ENCODE measurements at places on chromosomes 2 and 18.

GRCh38 chr2:24385366-24385765 lies 25.0 kb upstream of the ITSN2 start:
- DNase-seq, result no peak

DNA sequence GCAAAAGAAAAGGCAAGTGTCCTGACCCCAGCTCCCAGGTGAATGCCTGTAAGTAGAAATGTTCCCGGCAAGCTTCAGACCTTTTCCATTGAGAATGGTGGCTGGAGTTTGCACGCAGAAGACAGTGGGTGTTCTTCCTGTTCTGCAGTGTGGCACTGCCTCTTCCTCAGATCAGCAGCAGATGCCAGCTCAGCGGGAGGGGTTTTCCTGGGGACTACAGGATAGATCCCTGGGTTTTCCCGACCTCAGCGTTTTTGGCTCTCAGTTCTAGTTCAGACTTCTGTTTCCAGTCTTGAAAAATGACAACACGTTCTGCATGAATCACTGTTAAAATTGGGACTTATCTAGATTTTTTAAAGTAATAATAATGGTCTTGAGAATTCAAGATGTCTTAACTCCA lies 39.2 kb downstream of the GRHL1 start:
- DNase-seq, result no peak

GRCh38 chr2:179805001-179805400 lies 56.4 kb downstream of the ZNF385B start:
- DNase-seq, result no peak

DNA sequence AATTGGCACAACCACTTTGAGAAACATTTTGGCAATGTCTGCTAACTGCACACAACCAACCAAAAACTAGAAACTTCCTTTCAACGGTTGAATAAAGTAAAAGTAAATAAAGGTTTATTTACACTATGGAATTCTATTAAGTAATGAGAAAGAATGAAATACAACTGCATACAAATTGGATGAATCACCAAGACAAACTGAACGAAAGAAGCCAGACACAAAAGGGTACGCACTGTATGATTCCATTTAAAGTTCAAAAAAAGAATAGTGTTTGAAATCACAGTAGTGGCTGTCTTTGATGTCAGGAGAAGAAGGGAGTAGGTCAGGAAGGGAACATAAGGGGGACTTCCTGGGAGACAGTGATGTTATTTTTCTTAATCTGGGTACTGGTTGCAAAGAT lies 46.5 kb upstream of the SULT1C3 start:
- DNase-seq, result no peak

GRCh38 chr18:7678801-7679200 lies 111.7 kb downstream of the PTPRM start:
- no peak for DNase-seq

DNA sequence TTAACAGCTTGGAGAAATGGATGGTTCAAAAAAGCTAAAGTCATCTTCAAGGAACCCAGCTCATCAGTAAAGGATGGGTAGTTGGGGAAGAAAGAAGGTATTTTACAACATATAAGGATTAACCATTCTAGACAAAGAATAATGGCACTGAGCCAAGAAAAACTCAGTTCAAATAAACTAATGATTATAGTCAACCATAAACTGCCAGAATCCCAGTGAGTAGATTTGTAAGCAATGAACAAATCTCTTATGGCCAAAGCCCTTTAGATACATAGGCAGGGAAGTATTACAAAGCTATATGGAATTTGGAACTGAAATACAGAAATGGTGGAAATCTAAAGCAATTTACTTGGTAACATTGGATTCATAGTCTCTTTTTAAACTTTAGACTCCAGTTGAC lies 92.4 kb upstream of the ZFP36L2 start:
- no peak for DNase-seq

DNA sequence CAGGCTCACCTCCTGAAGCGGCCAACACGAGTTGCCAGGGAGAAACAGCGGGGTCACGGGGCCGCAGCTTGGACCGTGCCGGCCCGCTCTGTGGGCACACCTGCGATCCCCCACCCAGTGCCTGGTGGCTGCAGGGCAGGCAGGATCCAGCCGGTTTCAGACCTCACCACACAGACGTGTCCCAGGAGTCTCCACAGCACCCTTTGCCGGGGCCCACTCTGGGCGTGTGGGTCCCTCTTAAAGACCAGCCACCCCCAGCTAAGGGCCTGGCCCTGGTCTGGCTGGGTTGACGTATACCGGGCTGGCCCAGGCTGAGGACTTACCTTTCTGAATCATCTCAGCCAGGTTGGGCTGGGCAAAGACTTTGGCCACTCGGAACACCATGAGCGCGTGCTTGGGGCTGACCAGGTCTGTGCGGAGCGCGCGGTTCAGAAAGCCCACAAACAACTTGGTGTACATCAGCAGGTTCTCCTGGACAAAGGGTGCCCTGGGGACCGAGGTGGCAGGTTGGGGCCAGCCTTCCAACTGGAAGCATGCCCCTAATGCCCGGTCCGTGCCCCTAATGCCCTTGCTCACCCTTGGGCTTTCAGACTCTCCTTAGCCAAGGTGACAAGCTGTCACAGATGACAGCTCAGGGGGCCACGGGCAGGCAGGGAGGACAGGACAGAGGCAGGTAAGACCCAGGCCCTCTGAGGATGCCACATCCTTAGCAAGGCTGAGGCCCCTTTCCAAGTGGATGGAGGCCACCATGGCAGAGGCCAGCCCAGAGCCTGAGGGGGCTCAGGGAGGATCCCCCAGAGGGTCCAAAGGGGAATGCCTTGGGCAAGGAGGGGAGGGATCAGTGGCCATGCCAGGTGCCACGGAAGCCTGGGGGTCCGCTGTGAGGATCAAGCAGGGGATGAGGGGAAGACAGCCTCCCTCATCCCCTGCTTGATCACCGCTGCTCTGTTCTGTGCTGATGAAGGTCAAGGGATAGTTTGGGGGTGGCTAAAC lies 10.2 kb upstream of the CCDC74B start:
- no peak for DNase-seq

DNA sequence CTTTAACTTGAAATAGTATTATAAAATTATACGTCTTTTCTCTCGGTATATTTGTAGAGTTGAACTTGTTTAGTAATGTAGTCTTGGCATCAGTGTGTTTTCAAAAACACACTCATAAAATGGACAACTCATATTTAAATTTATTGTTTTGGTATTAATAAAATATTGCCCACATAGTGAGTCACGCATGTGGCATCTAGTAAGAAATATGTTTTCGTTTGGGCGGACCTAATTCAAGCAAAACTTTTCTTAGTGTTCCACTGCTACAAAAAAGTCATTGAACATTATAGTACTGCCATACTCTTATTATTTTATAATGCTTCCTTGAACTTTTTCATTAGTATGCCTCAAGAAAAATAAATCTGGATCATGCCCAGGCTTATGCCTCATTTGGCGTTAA lies 31.1 kb upstream of the FAM237A start:
- no peak for DNase-seq

GRCh38 chr2:223247136-223247535 lies 195.1 kb downstream of the KCNE4 start:
- no peak for DNase-seq

- no peak for DNase-seq
Measured at GRCh38 chr2:166499281-166499680, 5.2 kb upstream of the SCN7A start.

DNA sequence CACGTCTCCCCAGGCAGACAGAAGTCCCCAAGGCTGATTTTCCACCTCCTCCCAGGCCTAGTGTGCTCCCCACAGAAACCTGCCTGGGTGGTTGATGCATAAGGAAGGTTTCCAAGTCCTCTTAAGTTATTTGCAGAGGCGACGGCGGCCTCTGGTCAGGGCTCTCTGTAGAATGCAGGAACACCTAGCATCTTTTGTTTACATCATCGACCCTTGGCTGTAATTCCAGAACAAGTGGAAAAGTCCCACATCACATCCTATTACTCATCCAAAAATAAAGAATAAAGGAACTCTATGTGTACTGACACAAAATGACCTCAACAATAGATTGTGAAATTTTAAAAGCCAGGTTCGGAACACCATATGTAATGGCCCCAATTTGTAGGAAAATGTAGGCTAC lies 211.1 kb downstream of the ALPK2 start:
- DNase-seq, result no peak

DNA sequence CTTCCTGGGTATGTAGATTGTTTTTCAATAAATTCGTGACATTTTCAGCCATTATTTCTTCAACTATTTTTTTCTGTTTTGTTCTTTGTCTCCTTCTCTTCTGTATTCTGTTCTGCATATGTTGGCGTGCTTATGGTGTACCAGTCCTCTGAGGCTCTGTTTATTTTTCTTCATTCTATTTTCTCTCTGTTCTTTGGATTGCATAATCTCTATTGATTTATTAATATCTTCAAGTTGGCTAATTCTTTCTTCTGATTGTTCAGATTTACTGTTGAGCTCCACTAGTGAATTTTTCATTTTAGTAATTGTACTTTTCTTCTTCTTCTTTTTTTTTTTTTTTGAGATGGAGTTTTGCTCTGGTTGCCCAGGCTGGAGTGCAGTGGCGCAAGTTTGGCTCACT lies 9.9 kb downstream of the GNLY start:
- no peak for DNase-seq

DNA sequence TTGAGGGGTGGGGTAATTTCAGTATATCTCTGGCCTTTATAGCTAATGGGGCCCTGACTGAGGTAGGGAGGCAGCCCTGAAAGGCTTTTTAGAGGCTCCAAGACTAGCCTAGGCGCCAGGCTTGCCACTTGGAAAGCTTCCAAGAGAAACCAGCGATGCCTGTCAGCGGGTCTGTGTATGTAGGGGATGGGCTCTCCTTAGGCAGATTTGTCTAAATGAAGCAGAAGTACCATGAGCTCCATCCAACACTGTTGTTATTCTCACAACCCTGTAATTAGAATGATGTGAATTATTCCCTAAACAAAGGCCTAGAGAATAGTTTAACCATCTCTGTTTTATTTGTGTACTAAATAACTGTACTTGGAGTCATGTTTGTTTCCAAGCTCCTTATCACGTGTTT lies 138.1 kb downstream of the B3GNT2 start:
- DNase-seq, result no peak

- no peak for DNase-seq
Measured at GRCh38 chr2:68506170-68506569, 38.8 kb downstream of the APLF start.

- no peak for DNase-seq
Measured at GRCh38 chr2:234497594-234498235, 834 bp upstream of the ARL4C start.

- DNase-seq, result no peak
Measured at GRCh38 chr18:9742524-9743131, 34.5 kb downstream of the RAB31 start.

Data from SIG-M5 (cell line).